ENCODE measurements at places on chromosomes 2 and 18.

GRCh38 chr2:127605691-127606263 is 40.2 kb upstream of the GPR17 start:
- DNase-seq = no peak

DNA sequence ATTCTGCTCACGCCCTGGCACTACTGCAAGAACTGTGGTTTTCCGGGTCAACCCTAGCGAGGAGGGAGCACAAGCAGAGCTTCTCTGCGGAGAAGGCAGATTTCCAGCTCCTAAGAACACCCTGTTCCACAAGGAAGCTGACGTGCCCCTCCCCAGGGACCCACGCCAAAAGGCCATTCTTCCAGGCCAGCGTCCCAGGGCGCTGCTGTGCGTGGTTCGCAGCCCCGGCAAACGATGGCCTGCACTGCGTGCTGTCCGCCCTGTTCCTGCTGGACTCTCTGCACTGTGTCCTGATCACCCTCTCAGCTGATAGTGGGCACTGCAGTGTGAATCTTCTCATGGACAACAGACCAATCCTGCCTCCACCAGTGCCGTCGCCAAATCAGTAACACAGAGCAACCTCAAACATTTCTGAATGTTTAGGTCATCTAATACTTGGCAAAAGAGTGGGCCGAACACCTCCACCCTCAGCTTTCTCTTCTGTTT is 49.1 kb downstream of the ADI1 start:
- no peak for DNase-seq

GRCh38 chr2:155368934-155369333 is 670.4 kb downstream of the KCNJ3 start:
- no peak for DNase-seq

- no peak for DNase-seq
These were observed 60.7 kb upstream of the KIF5C start for GRCh38 chr2:148814143-148814859.

GRCh38 chr2:46735108-46735691 is 180.4 kb downstream of the MCFD2 start:
- DNase-seq = no peak

DNA sequence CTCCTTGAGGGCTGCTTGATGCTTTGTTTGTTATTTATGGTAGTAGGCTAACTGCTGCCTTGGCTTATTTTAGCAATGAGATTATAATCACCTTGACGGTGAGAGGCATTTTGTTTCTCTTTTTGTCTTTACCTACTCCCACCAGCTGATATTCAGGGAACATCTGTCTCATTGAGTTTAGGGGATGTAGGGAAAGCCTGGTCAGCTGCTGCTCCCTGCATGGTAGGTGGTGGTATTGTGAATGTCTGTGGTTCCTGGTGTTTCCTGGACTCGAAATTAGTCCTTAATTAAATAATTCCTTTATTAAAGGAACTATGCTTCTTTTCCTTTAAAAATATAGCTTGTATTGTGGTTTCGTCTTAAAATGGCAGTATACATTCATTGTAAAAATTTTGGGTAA is 77.8 kb downstream of the ADAM23 start:
- no peak for DNase-seq

DNA sequence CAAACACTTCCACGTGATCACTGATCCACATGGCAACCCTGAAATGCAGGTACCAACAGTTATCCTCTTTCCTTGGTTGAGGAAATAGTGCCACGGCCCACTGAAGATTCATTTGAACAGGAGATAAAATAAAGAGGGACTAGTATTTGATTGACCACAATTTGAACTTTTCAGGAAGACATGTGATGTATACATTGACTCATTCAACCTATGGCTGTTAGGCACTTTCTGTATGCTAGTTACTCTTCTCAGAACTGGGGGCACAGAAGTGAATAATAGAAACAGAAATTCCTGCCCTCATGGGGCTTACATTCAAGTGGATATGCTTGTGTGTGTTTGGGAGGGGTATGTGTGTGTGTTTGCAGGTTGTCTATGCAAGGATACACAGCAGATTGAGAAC is 199.6 kb downstream of the PRKCE start:
- DNase-seq = no peak

- no peak for DNase-seq
These were observed 131.4 kb upstream of the OTOS start for GRCh38 chr2:240271716-240272341.

DNA sequence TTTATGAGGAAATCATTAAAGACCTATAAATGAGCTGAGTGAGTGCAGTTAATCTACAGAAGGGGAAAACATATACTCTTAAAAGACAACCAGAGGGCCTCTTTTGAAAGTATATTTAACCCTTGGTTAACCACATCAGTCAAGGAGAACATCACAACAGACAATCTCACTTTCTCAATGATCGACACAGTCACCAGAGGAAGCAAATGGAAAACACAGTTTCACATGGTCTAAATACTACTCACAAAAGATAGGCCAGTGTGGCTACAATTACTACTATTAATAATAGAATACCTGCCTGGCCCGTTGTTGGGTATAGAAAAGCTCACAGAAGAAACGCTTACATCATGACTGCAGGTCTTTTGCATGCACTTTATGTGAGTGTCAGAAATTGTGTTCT is 426.2 kb downstream of the NCKAP5 start:
- no peak for DNase-seq

DNA sequence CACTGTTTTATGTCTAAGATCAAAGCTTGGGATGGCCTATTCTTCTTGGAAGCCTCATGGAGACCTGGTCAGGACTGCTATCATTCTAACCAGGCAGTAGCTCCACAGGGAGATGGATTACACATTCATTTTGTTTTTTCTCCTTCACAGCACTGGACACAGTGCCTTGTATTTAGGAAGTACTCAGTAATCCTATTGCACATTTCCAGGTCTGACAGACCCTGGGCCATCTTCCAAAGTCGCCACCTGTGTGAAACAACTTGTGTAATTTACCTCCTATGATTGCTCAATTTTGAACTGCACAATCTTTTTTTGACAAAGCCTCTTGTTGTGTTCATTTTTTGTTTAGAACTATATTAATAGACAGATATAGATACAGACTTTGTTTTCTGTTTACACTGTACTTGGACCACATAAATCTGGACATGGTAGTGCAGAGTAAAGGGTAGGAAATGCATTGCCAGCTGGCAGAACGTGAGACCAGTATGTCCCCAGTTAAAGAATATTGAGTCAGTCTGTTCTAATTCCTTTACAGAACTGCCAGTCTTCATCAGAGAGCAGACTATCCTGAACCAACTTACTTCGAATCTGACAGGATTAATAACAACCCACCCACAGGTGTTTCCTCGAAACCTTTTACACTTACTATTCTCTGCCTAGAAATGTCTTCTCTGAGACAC is 277.8 kb upstream of the CYRIA start:
- no peak for DNase-seq

DNA sequence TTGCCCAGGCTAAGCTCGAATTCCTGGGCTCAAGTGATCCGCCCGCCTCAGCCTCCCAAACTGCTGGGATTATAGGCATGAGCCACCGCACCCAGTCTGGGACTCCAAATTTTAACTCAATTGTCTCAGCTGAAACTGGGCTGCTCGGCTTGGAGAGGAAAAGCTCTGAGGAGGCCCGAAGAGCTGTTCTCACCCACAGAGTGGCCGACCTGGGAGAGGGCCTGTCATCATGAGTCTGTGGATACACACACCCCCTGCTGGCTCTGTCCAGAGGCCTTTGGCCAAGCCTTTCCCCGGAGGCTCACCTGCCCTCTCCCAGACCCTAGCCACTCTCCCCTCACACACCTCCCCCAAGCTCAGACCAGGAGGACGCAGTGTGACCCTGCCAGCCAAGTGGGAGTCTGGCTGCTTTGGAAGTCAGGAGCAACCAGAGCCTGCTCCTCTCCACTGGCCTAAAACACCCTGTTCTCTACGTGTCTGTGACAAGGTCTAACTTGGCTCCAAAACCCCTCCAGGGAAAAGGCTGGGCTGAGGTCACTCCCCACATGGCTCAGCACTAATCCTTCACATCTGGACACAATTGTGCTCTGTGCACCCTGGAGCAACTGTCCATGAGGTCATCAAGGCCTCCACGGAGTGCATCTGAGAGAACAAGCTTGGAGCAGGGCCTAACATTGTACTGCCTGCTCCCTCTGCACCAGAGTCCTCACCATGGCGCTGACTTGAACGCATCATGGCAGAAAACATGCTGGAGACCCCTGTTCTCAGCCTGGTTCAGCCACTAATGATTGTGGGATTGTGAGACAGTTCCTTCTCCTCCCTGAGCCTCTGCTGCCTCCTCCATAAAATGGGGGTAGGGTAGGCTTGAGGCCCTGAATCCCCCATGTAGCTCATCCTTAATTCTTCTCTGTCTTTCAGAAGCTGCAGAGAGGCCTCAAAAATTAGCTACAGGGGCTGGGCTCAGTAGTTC is 49.9 kb upstream of the RAB6C start:
- DNase-seq = no peak

DNA sequence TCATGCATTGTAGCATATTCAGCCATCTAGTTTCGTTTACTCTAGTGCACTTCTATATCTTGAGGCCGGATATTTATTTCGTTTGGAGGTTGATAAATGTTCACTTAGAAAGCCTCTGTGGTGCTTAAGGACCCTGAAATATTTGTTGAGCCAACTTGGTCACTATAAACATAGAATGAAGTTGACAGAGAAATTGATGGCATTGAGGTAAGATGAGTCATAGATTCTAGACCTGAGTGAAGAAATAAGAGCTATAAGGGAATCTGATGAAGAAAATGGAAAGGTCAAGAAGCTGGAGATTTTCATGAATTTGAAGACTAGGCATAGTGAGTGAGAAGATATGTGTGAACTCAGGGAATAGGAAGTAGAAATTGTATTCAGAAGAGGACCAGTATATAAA is 35.9 kb downstream of the EPC2 start:
- DNase-seq = no peak

DNA sequence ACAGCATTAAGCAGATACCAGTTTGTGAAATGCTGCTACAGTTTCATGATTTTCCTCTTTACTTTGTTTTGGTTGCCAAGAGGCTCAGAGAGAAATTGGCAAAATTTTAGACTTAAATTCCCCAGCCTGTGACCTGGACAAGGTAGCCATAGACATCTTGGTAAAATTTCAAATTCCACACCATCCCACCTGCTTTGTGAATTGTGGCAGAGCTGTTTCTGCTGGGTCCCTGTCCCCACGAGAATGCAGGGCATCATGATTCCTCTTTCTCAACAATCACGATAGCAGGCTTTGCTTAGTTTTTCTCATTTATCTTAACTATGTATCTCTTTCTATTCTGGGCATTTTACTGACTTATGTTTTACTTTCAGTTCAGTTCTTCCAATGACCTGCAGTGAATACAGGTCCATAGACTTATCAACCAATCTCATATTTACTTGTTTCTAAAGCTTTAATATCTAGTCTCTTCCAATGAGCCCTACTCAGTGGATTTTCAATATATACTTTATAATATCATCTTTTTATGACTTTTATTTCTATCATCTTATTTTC is 351.6 kb downstream of the SOCS6 start:
- DNase-seq = no peak

GRCh38 chr2:121489284-121489683 is 41.4 kb upstream of the RNU4ATAC start:
- DNase-seq = no peak

Measured in stimulated activated CD8-positive, alpha-beta memory T cell treated with anti-CD3 and anti-CD28 coated beads, Interleukin-15, amount 100 ng/mL, for 1 hour (primary cell).